CD4-positive, alpha-beta T cell treated with Interleukin-21 for 1 hour (primary cell): ENCODE measurements at places on chromosomes 2 and 18.

- no peak for DNase-seq
Observed at GRCh38 chr2:170170281-170171040, 7.5 kb upstream of the MYO3B start.

GRCh38 chr2:207514451-207514850, 15.3 kb upstream of the CREB1 start:
- no peak for DNase-seq

DNA sequence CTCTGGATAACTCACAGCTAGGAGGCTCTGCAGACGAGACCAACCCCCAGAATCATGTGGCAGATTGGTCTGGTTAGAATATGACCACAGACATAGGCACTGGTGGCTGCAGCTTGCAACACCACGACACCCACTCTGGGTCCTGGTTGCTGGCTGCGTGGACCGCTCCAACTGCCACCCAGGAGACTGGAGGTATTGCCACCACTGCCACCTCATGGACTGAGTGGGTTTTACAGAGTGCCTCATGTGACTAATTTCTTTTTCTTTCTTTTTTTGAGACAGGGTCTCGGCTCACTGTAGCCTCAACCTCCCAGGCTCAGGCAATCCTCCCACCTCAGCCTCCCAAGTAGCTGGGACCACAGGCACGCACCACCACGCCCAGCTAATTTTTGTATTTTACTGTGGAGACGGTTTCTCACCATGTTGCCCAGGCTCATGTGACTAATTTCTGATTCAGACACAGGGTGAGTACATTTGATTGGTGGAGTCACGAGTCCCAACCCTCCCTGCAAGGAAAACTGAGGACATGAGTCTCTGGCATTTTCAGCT, 29.9 kb upstream of the NT5DC4 start:
- DNase-seq, result peak; percentile 75

- DNase-seq, result no peak
Observed at GRCh38 chr2:36379710-36380448, 24.3 kb downstream of the CRIM1 start.

GRCh38 chr2:80053522-80054345, 250.8 kb downstream of the LRRTM1 start:
- no peak for DNase-seq

- DNase-seq, result no peak
Observed at GRCh38 chr2:84713441-84713840, 167.4 kb downstream of the TRABD2A start.

DNA sequence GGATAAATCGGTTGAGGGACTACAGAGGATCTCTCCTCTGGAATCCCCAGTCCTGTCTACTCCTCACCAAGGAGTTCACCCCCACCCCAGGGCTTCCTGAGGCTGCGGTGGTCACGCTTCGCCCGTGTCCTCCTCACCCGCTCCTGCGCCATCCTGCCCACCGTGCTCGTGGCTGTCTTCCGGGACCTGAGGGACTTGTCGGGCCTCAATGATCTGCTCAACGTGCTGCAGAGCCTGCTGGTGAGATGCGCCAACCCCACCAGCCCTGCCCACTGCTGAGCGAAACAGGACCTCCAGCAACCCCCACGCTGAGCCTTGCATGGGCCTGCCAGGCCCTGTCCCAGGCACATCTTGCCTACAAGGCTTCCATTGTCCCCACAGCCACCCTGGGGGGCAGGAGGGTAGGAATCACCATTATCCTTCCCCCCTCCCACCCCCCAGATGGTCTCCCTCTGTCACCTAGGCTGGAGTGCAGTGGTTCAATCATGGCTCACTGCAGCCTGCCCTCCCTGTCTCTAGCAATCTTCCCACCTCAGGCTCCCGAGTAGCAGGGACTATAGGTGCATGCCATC, 6.7 kb upstream of the CTDSP1 start:
- DNase-seq, result no peak

GRCh38 chr2:137776697-137777096, 187.6 kb upstream of the HNMT start:
- no peak for DNase-seq

DNA sequence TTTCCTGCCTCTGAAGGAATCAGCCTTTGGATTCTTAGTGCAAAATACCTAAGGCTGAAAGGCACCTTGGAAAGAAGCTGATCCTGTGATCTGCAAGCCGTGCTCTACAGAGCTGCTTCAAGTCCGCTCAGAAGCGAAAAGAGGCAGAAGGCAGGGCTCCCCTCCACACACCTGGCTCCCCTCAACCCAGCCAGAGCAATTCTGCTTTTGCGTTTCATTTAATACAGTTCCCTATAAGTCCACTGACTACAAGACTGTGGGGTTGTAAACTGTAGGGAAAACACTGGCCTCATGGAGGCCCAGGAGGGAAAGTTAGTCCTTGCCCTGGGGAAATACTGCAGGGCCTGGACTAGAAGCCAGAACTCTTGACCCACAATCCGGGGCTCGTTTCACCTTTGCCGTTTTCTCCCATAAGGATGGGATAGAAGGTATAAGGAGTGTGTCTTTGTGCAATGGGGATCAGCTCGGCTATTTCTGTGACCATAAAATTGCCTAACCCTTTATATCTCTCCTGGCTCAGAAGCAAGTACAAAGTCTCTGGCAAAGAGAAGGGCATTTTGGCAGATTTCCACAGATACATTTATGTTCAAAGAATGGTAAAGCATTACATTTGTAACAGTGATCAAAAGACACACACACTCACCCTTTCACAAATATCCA, 95.8 kb upstream of the TEX51 start:
- DNase-seq, result no peak

DNA sequence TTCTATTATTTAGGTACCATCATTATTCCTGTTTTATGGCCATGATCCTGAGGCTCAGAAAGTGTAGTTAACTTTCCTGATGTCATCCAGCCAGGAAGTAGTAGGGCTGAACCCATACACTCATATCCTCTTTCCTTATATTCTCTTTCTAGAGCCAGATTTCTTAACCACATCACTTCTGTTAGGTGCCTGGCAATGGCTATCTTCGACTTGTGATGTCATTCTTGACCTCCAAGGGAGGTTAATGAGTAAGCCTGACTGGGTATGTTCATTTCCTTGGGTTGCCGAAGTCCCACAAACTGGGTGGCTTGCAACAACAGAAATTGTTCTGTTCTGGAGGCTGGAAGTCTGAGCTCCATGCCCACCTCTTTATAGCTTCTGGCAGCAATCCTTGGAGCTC, 43.4 kb downstream of the ITGB6 start:
- DNase-seq, result no peak

DNA sequence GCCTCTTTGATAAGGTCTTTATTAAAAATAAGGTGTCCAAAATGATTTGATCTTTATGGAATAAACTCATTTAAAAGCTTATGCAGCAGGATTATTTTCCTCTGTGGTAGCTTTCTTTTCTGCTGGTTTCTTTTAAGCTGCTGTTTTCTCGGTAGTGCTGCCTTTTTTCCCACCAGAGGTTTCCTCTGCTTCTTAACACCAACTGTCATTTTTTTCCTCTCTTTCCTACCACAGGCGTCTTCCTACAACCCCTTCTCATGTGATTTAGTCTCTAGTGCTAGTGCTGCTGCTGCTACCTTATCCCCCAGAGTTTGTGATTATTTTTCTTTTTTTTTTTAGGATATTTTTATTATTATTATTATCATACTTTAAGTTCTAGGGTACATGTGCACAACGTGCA, 102.1 kb upstream of the PGAP1 start:
- no peak for DNase-seq

- no peak for DNase-seq
Observed at GRCh38 chr2:216410550-216410949, 1.7 kb upstream of the SMARCAL1 start.

GRCh38 chr2:41772697-41773096, 275.1 kb upstream of the PKDCC start:
- DNase-seq, result no peak

- no peak for DNase-seq
Observed at GRCh38 chr2:84137034-84137433, 322.0 kb downstream of the SUCLG1 start.

DNA sequence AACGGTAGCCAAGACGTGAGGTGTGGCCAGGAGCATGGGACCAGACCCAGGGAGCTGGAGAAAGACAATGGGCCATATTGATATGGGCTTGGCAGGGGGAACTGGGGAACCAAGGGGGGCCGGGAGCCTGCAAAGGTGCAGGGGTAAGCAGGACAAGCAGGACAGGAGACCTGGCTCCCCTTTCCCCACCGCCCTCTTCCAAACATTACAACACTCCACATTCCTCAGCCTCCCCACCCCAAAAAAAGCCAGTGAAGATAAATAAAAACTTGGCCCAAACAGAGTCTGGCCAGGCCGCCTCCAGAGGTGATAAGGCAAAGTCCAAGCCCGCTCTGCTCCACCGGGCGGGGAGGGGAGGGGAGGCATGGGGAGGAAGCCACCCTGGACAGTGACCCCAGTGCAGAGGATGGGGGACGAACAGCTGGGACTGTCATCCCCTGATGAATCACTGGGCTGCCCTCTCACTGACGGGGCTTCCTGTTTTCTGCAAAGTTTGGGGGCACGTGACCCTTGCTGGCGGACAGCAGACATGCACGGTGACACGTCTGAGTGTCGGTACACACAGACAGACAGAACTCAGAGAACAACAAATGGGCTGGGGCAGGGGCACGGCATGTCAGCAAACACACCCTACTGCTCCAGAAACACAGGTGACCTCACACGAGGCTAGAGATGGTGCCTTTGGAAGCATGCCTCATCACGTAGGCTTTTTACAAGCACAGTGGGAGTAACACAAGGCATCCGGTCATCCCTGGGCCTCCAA, 100.2 kb downstream of the TNS1 start:
- no peak for DNase-seq

DNA sequence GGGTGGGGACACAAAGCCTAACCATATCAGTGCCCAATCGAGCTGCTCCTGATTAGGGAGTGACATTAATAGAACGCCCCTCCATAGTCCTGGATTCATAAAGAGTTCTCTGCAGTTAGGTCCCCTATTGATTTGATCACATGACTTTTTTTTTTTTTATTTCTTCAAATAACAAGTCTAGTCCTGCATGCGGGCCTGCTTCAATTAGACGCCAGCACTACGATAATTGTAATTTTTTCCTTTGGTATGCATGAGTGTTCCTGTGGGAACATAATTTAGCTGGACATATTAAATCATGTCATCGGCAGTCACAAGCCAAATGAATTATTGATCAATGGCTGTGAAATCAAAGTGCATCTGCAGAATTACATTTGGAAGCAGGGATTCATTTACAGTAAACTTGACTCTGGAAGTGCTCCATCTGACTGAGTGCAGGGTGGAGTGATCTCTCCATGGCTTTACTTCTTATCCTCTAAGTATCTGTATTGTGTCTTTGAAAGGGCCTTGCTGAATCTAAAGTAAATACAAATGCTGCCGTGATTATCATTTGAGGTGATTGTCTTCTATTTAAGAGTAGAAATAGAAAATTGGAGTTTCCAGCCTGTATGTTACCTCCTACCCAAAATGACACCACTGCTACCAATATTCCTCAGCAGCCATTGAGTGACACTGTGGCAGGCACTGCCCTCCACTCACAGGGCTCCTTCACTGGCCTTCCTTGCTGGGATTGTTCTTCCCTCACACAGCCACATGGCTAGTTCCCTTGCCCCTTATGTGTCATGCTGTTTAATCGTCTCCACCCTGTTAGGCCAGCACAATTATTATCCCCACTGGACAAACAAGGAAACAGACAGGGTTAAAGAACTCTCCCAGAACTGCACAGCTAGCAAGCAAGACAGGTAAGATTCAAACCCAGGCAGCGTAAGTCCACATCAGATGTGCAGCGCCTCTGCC, 337.4 kb upstream of the ID2 start:
- DNase-seq, result no peak

- DNase-seq, result no peak
Observed at GRCh38 chr2:191220671-191221070, 24.5 kb upstream of the MYO1B start.

- DNase-seq, result no peak
Observed at GRCh38 chr18:67143028-67143427, 373.5 kb downstream of the DSEL start.

DNA sequence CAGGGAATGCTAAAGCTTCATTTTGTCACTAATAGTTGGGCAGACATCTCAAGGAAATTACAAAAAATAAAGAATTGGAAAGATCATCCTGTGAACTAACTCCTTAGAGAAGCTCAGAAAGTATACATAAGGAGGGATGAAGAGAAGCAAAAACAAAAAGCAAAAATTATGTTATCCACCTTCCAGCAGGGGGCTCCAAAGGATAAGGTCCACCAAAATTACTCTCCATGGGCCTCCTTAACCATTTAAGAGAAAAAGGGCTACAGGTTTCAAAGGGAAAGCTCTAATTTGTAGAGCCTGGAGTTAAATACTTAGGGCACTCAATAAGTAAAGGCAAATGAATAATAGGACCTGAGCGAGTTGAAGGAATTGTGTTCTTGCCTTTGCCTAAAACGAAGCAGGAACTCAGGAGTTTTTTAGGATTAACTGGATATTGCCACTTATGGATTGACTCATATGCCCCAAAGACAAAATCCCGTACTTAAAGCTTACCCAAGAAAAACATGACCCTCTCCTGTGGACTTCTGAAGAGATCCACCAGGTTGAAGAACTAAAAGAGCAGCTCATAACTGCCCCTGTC, 1167.9 kb downstream of the DSC3 start:
- DNase-seq, result no peak

- no peak for DNase-seq
Observed at GRCh38 chr2:197277794-197278193, 32.8 kb downstream of the ANKRD44 start.

DNA sequence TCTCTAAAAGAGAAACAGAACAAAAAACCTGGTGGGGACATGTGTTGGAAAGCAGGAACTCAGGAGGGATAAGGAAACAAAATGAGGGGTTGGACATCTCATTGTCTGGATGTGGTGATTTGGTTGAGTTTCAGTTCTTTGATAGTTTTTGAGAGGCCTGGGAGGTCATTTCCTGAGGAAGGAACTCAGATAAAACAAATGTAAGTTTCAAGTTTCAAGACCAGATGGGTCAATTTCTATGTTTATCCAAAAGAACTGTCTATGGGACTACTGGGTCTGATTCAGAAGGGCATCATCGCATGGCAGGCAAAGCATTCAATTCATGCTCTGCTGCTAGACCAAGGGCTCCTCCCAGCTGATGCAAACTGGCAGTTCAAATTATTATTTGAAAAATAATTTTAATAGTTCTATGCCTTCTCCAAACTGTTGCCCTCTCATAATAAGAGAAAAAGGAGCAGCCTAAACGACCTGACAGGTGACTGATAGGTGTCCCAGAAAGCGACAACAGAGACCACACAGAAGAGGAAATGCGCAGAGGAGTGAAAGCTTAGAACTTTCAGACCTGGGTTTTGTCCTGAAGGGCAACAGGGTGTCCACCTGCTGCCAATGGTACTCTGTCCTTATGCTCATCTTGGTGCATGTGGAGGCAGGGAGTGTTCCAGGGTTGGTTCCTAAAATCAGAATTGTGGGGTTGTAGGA, 39.3 kb upstream of the SH3RF3 start:
- DNase-seq, result no peak

DNA sequence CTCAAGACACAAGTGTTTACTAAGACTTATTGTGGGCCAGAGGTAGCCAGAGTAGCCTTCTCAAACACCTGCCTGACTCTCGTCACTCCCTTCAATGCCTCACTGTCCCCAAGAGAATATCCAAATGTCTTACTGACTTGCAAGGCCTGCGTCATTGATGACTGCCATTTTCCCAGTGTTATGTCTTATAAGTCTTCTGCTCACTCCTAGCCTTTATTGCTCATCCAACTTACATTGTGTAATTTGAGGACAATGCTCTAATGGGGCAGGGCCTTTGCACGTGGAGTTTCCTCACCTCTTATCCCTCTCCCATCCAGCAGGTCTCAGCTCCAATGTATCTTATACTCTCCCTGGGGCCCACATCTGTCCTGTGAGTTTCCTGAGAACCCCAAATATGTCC, 10.1 kb upstream of the CD226 start:
- DNase-seq, result no peak
